ENCODE measurements at places on chromosomes 16 and 17.

DNA sequence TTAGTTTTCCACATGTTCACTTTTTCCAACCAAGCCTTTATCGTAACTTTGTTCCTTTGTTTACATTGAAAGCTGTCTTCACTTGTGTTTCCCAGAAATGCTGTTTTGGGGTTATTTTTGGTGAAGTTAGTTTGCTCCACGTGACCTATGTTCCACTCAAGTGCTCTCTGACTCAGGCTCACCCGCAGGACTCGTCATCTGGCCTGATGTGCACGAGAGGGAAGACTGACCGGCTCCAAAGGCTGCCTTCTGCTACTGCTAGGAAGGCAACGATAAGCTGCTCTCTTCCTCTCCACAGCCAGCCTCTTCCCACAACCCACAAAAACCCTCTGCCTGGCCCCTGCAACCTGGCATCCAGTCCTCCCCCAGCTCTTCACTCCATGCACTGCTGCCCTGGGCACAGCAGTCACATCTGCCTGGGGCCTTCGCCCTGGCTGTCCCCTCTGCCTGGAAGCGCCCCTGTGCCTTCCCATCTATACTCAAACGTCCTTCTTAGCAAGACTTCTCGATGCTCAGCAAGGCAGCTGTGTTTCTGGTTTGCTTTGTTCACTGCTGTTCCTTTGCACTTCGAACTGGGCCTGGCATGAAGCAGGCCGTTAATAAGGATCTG lies 28.0 kb downstream of the ZCCHC14 start:
- DNase-seq = peak; percentile 90

- no peak for DNase-seq
Observed at GRCh38 chr16:79752396-79752795, 151.9 kb upstream of the MAF start.

DNA sequence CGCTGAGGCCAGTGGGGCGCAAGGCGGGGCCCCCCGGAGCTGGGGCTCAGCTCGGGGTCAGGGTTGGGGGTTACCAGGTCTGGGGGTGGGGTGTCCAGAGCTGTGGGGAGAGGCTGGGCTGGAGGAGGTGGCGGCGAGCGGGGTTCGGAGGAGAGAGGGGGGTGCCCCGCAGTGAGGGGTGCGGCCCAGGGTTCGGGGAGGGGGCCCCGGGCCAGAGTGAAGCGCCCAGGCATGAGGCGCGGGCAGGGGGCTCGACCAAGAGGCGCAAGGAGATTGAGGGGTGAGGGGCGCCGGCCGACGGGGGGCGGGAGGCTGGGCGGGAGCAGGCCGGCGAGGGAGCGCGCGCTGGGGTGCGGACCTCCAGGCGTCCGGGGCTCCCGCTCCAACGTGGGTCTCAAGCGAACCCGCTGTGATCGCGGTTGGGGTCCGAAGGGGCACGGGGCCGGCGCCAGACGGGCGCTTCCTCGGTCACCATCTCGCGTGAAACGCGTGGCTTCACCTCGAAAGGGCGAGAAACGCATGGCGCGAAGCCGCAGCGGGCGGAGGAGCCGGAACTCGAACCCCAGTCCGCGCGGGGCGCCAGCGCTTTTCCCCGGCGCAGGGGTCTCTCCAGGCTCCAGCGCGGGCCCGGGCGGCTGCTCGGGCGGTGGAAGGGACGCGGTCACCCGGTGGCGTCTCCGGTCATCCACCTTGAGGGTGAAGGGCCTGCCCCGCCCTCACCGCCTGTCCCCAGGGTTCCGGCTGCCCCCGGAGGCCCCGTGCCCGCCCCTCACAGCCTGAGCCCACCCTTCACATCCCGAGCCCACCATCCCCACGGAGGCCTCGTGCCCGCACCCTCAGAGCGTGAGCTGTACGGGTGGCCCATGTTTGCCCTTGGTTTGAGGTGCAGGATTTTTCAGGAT lies 846 bp downstream of the CPNE7 start:
- DNase-seq = no peak

- DNase-seq = no peak
Observed at GRCh38 chr17:50916708-50917417, 50.7 kb upstream of the TOB1 start.

GRCh38 chr16:4264546-4264945 lies 8.3 kb downstream of the TFAP4 start:
- peak; percentile 50 for DNase-seq

- no peak for DNase-seq
Observed at GRCh38 chr17:55706808-55707773, 15.6 kb downstream of the TMEM100 start.

DNA sequence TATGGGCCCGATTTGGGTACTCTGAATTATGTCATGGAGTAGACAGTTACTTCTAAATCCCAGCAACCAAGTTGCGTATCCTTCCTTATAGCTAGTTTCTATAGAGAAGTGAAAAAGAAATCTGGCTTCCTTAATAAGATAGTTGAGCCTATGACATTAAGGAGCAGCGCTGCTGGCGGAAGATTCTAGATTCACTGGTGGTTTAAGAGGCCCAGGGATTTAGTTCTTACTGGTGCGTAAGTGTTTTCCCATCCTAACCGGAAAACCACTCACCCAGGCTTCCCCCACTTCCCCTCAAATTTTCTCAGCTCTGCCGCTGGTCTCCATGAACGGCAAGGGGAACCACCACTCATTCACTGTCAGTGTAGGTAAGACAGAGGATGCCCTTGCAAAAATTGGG lies 230.4 kb downstream of the CPPED1 start:
- DNase-seq = no peak

DNA sequence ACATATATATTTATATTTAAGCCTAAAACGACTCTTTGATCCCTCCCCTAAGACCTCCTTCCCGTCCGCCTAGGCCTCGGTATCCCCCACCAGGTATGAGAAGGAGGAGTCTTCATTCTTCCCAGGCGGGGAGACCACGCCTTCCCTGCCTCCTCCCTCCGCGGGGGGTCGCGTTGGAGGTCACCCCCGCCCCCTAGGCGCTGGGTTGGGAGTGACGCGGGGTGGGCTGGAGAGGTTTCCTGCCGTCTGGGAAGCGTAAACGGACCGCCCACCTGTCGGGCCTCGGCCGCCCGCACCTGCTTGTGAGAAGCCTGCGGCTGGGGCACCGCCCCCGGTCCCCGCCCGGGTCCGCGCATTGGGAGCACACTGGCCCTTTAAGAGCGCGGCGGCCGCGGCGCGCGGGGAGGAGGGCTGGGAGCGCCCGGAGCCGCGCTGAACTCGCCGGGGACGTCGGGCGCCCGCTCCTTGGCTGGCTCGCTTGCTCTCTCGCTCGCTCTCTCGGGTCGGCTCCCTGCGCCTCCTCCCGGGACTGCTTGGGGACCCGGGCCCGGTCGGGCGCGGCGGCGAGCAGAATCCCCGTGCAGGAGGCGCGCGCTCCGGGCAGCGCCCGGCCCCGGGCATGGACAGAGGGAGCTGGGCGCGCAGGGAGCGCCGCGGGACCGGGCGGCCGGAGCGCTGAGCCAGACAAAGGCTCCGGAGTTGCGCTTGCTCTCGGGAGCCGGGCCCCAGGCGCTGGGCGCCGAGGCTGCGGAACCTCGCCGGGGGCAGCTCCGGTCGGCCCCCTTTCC lies at the start of gene MMP15:
Gene MMP15, plus strand, starts transcription at position 404 of the 788 bp plus-strand sequence. CDS start 597 bp downstream, outside the sequence.
- DNase-seq = peak; percentile 67

Data from AG08395 (cell line).